Left lung (tissue), 14 donors: ENCODE measurements at places on chromosomes 5 and 9. TPM values are rescaled to one million over a fixed set of nuclear protein-coding genes. Genes with fewer than 3 reads are reported as not detected.

- DNase-seq, result no peak
Observed at GRCh38 chr5:91313757-91314673, 69.1 kb downstream of the ARRDC3 start.

NMUR2 gene
- 0.54 TPM for polyA plus RNA-seq

MYMK gene
- not detected for polyA plus RNA-seq

- no peak for DNase-seq
Observed at GRCh38 chr9:91835216-91835615, 114.8 kb downstream of the ROR2 start.

DNA sequence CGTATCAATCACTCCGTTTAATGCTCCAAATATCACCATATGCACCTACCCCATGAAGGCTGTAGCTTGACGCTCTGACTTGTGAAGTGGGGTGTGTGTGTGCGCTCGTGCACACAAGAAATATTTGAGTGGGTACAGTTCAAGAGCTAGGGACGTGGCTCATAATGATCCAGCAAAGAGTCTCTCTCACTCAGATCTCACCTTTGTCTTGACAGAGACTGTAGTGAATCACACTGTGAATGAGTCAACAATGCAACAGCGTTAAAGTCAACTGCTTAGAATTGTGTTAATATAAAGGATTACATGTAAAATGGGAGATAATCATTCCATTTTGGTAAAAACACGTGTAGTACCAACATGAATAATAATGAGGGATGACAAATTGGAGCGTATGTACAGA is 119.4 kb downstream of the MED27 start:
- DNase-seq, result no peak

- no peak for DNase-seq
Observed at GRCh38 chr5:91144491-91145332, 238.4 kb downstream of the ARRDC3 start.

DNA sequence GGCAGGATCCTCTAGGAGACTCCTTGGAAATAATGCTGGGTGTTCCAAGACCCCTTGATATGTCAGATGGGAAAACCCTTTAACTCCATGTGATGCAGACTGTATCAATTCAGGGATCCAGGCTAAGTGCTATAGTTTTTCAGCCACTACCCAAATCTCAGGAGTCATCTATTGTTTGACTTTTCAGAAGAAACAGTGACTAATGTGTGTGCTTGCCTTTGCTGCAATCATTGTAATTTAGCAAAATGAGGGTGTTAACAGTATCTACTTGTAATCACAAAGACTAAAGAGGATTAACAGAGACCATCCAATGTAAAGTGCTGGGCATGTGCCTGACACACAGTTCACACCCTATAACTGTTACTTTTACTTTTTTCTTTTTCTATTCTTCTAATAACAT is 309.6 kb upstream of the RFX3 start:
- DNase-seq, result no peak

DNA sequence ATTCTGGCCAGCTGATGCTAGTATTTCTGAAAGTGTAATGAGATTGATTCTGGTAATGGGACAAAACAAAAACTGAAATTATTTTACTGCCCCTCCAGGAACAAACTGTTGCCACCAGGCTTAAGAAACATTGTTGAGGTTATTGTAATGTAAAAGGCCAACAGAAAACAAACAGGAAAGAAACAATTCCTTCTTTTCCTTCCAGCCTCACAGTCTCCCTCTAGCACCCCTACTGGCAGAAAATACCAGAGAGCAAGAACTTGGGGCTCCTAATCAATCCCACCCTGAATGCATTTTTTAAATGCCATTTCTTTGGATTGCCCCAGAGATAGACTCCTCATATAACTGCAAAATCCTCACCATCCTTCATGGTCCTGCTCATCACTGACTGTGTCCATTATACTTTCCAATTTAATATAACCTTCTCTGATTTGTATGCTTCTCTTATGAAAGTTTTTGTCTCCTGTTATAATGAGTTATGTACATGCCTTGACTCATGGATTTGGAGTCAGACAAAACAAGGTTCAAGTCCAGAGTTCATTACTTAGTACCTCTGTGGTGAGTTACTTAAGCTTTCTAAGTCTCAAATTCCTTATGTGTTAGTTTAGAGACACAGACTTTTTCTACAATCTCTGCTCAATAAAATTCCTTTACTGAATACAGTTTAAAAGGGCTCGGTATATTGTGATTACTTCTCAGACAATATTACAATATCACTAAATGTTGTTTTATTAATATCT is 157.9 kb upstream of the FBN2 start:
- DNase-seq, result no peak

GRCh38 chr9:69261636-69262035 is 63.4 kb upstream of the ENTREP1 start:
- DNase-seq, result no peak

DNA sequence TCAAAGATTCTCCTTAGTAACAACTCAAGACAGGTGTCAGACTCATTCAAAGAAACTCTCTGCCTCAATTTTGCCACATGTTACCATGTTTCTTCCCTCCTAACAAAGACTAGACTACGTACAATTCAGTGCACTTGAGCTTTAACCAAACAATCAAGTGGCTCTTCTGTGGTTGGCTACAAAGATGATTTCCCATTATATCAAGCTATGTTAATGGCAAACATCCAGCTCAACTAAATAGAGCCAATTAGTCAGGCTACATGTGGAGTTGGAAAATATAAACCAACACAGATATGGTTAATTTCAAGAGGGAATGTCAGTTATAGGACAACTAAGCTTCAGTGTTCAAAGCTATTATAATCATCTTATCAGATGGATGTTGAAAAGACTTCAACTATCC is 29.2 kb upstream of the ADRA1B start:
- DNase-seq, result no peak

SH3PXD2B gene
- polyA plus RNA-seq, result 41.0 TPM

DNA sequence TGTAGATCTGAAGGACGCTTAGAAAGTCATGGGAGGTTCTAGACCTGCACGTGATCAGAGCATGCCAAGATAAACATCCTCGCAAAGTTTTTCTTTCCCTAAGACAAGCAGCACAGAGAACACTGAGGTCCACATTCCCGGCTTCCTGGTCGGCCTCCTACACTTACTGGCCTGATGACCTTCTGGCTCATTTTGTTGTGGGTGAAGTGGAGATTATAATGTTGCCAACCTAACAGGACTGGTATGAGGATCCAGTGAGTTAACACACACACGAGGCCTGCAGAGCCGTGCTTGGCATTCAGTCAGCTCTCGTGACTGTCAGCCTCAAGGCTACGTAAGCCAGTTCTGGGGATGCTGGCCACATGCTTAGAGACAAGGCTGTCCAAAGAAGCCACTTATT is 186.0 kb downstream of the TENT4A start:
- DNase-seq, result no peak

SPATA9 gene
- polyA plus RNA-seq, result 1.2 TPM

C5orf52 gene
- polyA plus RNA-seq, result not detected

GRCh38 chr9:92686954-92687353 is 17.0 kb upstream of the IPPK start:
- no peak for DNase-seq

DYNC2I2 gene
- polyA plus RNA-seq, result 47.8 TPM

HSD17B4 gene
- polyA plus RNA-seq, result 162 TPM

DNA sequence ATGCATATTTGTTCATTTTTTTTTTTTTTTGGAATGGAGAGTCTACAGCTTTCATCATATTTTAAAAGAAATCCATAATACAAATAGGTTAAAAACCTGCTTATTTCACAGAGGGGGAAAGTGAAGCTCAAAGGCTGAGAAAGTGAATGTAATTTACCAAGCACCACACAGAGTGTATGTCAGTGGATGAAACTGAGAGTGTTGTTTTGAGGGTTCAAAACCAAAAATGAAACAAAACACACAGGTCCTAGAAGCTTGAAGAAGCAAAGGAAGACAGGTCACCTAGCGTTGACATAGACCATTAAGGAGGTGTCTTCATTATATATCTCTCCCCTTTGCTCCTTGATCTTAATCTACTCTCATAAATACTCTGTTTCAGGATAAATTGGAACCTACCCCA is 7.5 kb downstream of the NMUR2 start:
- no peak for DNase-seq

BSPRY gene
- polyA plus RNA-seq, result 7.5 TPM

- no peak for DNase-seq
Observed at GRCh38 chr5:5492087-5492933, 69.8 kb downstream of the ICE1 start.

- no peak for DNase-seq
Observed at GRCh38 chr5:103207011-103207410, 51.6 kb upstream of the MACIR start.

- no peak for DNase-seq
Observed at GRCh38 chr5:30436691-30437090, 756.8 kb upstream of the CDH6 start.

DNA sequence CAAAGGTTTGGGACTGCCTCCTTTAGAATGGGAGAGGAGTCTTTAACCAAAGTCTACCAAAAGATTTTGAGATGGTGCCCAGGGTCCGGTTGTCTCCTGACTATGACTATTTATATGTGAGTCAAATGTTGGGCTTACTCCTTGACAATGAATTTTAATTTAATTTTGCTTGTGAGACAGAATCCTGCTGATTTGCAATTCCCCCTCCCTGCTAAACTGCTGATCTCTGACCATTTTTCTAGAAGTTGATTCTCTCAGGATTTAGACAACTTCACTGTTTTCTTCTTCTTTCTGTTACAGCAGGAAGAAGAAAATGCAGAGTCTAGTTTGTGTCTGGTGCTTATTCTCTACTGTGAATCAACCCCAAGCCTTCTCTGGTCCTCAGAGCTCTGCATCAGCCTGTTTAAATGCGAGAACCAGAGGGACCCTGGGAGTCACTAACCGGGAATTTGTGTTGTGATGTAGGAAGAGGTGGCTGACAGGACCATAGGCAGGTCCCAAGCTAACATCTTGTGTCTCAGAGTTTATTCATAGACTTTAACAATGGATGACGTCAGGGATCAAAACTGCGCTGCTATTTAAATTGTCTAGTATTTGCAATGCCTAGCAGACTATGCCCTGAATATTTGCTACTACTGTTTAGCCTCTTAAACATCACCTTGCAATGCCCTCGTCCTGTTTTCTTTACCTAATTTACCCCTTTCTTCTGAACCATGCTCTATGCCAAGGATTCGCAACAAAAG is 124.0 kb upstream of the TAF11L2 start:
- no peak for DNase-seq

- DNase-seq, result no peak
Observed at GRCh38 chr5:149172261-149172660, 31.0 kb downstream of the ABLIM3 start.

DNA sequence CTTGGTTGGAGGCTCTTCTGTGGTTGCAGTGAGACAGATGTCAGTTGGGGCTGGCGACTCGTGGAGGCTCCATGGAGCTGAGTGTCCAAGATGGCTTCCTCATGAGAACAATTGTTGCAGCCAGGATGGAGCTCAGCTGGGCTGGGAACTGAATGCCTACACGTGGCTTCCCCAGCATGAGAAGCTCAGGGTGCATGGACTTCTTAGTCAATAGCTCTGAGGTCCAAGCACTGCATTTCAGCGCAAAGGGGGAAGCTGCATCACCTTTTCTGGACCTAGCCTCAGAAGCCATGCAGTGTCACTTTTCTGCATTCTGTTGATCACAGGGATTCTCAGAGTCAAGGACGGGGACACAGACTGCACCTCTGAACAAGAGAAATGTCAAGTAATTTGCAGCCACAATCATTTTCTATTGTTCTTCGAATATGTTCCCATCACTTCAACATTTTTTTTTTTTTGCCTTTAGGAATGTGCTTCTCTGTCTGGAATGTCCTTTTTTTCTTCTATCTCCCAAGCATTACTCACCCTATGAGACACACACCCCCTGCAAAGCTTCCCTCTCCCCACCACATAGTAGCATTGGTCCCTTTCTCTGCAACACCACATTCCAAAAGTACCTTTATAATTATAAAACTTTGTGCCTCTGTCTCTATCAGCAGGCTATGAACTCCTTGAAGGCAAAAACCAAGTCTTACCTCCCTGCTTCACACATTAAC is 57.5 kb upstream of the STK32A start:
- no peak for DNase-seq

TLE1 gene
- polyA plus RNA-seq, result 44.3 TPM

GRCh38 chr5:34957321-34957720 is 28.0 kb downstream of the DNAJC21 start:
- no peak for DNase-seq

MARVELD2 gene
- 16.1 TPM for polyA plus RNA-seq

DNA sequence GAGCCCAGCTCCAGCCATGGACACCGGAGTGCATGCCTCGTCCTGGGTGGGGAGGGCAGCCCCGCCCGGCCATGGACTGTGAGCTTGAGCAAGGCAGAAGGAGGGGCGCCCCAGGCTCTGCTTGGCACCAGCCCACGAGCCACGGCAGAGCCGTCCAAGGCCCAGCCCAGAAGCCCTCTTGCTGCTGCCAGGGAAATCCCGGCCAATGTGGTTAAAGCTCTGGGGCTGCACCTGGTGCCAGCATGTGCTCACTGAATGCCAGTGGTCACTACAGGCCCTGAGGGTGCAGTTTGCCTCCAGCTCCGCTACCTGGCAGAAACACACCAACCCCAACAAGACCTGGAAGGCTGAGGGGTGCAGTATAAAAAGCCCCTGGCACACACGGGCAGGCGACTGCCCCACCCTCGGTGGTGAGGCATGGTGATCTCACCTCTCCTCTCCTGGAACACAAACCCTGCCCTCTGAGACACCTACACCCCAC is 11.8 kb downstream of the BRD3 start:
- peak; percentile 90 for DNase-seq

BAAT gene
- polyA plus RNA-seq, result 0.64 TPM

GRCh38 chr5:33831041-33831440 is 60.7 kb downstream of the ADAMTS12 start:
- DNase-seq, result no peak

C1QTNF2 gene
- 3.4 TPM for polyA plus RNA-seq

- DNase-seq, result no peak
Observed at GRCh38 chr5:74433896-74434829, 206.4 kb downstream of the ENC1 start.

GZMA gene
- polyA plus RNA-seq, result 5.0 TPM

- DNase-seq, result no peak
Observed at GRCh38 chr5:118440496-118440895, 547.9 kb downstream of the DTWD2 start.

- DNase-seq, result no peak
Observed at GRCh38 chr5:40549616-40550015, 130.1 kb upstream of the PTGER4 start.

- no peak for DNase-seq
Observed at GRCh38 chr5:124842725-124843595, 96.5 kb upstream of the ZNF608 start.

GRCh38 chr5:77607324-77607723 is 31.2 kb downstream of the OTP start:
- DNase-seq, result no peak

GRCh38 chr5:61730866-61731265 is 398.8 kb downstream of the ZSWIM6 start:
- no peak for DNase-seq

- DNase-seq, result no peak
Observed at GRCh38 chr9:114356792-114357191, 27.1 kb downstream of the ORM2 start.

GRCh38 chr5:38453506-38453905 is 102.9 kb downstream of the LIFR start:
- no peak for DNase-seq

- DNase-seq, result no peak
Observed at GRCh38 chr9:9718691-9719090, 894.1 kb downstream of the PTPRD start.

PTBP3 gene
- polyA plus RNA-seq, result 38.9 TPM
